ENCODE measurements at places on chromosomes 2 and 18.

- no peak for DNase-seq
Observed at GRCh38 chr2:156190517-156190916, 142.0 kb downstream of the NR4A2 start.

DNA sequence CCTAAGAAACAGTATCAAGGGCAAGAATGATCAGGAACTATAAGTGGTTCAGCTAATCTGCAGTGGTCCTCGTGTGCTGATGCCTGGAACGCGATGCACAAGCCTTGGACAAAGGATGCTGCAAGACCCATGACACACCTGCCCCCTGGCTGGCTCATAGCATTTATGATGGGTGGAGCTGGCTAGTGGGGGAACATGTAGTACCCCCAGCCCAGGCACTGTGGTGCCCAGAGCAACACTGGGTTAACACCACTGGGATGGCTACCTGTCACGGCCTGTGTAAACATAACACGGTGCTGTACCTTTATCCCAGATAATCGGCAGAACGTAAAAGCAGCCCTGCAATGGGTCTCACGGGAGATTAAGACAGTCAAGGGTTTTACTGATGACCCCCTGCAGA is 60.3 kb upstream of the PEX13 start:
- DNase-seq = no peak

DNA sequence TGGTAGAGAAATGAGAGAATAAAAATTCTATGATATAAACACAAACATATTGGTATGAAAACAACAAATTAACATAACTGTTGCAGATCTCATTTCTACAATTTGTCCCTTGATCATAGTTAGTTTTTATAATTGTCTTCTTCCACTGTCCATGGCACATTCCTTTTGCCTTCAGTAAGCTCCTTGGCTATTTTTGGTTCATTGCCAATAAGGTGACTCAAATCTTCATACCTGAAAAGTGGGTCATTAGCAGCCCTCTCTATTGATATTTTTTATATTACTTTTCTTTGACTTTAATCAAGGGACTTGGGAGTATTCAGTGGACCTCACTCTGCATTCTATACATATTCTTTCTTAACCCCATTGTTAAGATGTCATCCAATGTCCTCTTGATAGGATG is 552.9 kb downstream of the TDRD15 start:
- no peak for DNase-seq

DNA sequence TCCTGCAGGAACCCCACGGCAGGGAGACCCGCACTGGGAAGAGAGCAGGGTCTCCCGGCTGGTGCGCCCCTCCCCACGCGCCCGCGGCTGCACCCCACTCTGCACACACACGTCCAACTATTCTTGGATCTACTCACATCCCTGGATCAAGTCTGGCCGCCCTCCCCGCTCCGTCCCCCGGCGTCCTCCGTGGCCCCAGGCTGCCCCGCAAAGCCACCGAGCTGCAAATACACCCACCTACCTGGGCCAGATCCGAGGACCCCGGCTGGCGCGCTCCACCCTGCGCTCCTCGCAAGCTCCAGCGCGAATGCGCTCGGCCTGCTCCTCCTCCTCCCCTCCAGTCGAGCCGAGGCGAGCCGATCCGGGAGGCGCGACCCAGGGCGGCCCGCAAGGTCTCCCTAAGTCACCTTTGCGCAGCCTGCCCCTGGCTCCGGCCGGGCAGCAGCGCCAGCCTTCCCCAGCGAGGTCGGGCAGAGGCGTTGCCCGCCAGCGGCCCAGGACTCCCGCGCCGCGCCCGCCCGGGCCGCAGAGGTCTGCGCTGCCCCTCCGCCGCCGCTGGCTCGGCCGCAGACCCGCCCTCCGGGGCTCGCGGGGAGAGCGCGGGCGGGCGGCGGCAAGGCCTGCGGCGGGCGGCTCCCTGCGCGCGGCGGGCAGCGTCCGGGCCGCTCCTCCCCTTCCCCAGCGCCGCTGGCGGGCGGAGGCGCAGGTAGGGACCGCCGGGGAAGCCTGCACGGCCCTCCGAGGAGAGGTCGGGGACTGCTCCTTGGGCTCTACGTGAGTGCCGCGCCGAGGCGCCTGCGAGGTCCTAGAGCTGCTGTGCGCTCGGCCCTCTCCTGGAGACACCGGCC is 126.0 kb downstream of the OSBPL1A start:
- DNase-seq = no peak

- no peak for DNase-seq
Observed at GRCh38 chr18:28019425-28020108, 157.4 kb downstream of the CDH2 start.

- DNase-seq = no peak
Observed at GRCh38 chr2:190325588-190325987, 6.0 kb upstream of the HIBCH start.

GRCh38 chr2:62661263-62661635 is 44.3 kb upstream of the EHBP1 start:
- no peak for DNase-seq

DNA sequence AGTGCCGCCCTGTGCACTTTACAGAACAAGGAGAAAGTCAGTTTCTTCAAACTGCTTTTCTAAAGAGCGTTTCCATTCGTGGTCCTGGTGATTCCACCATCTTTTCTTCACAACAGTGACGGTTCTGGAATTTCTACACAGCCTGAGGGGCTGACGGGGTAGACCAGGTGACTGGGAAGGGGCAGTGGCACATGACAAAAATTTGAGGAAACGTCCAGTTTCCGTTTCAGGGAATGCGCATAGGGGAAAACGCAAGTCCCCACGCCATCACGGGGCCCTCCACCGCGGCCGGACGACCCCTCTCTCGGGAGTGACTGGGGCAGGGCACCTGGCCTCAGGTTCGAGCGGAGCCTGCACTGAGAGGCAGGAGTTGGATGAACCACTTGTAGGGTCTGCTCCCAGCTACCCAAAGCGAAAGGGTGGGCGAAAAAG is 980 bp upstream of the SPTBN1 start:
- no peak for DNase-seq

DNA sequence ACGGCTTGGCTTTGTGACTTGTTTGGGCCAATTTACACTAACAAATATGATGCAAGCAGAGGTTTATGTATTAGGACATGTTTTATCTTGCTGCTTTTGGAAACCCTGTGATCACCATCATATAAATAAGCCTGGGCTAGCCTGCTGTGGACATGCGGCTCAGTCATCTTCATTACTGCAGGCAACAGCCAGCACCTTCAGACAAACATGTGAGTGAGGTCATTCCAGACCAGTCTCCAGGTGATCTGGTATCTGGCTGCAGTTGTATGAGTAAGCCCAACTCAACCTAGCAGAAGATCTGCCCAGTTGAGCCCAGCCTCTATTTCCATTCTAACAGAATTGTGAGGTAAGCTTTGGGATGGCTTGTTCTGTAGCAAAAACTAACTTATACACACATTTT is 254.6 kb upstream of the ATP5MC3 start:
- no peak for DNase-seq

- DNase-seq = no peak
Observed at GRCh38 chr2:128605421-128605820, 286.8 kb upstream of the HS6ST1 start.

All from activated CD4-positive, alpha-beta memory T cell treated with anti-CD3 and anti-CD28 coated beads, Interleukin-2, amount 10 ng/mL, durations not matched to agents 7 days and 5 days (primary cell).